ENCODE measurements at places on chromosomes 4 and X. TPM values are rescaled to one million over a fixed set of nuclear protein-coding genes. Genes with fewer than 3 reads are reported as not detected.

GLA gene
- total RNA-seq, result 36.6 TPM

MAOB gene
- total RNA-seq, result not detected

- DNase-seq, result peak; percentile 0
Measured at GRCh38 chr4:32560306-32560705, 1840.1 kb downstream of the PCDH7 start.

- peak; percentile 11 for DNase-seq
Measured at GRCh38 chr4:15291122-15291521, 136.7 kb upstream of the C1QTNF7 start.

GRCh38 chrX:108304210-108304609 is 134.0 kb downstream of the COL4A6 start:
- no peak for DNase-seq

DNA sequence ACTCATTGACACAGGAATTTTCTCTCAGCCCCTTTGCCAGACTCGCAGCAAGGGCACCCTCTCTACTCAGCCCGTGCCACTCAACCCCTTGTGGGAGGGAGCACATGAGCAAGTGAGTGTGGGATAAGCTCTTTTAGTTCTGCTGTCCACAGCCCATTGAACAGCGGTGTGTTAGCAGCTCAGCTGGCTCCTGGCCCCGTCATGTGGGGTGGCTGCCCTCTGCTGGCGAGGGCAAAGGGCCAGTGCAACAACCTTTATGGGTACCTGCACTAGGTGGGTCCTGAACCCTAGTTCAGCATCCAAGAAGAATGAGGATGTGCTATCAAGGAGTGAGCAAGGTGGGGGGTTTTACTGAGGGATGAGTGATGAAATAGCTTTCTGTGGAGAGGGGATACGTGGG is 85.0 kb upstream of the ZNF81 start:
- DNase-seq, result peak; percentile 62

- DNase-seq, result no peak
Measured at GRCh38 chr4:7831858-7832730, 107.6 kb downstream of the AFAP1 start.

DNA sequence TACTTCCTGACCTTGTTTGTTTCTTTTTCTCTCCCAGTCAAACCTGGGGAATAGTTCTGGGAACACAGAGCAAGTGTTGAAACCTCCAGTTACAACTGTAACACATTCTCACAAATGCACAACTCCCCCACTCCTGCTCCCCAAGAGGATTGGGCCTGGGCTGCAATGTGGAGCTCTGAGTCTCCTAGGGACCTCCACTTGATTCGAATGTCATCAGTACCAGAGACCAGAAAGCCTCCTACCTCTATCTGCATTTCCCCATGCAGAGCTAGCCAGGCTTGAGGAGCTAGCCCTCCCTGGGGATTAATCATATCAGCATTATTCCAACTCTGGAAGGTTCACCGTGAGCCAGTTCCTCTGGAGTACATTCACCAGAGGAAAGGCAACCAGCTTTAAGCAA is 41.7 kb upstream of the CITED1 start:
- no peak for DNase-seq

GRCh38 chr4:87679449-87680169 is 29.5 kb downstream of the DMP1 start:
- DNase-seq, result peak; percentile 68

GRCh38 chr4:3465698-3466671 is 2.9 kb downstream of the DOK7 start:
- DNase-seq, result peak; percentile 34

All from GM23248 (cell line).